ENCODE measurements at places on chromosomes 3 and 15.

- DNase-seq: no peak
Measured at GRCh38 chr3:58840949-58841348, 174.4 kb upstream of the FAM3D start.

GRCh38 chr15:41798607-41799487 lies 24.6 kb downstream of the MAPKBP1 start:
- no peak for DNase-seq

- DNase-seq: no peak
Measured at GRCh38 chr3:33089515-33089914, 7.4 kb downstream of the GLB1 start.

DNA sequence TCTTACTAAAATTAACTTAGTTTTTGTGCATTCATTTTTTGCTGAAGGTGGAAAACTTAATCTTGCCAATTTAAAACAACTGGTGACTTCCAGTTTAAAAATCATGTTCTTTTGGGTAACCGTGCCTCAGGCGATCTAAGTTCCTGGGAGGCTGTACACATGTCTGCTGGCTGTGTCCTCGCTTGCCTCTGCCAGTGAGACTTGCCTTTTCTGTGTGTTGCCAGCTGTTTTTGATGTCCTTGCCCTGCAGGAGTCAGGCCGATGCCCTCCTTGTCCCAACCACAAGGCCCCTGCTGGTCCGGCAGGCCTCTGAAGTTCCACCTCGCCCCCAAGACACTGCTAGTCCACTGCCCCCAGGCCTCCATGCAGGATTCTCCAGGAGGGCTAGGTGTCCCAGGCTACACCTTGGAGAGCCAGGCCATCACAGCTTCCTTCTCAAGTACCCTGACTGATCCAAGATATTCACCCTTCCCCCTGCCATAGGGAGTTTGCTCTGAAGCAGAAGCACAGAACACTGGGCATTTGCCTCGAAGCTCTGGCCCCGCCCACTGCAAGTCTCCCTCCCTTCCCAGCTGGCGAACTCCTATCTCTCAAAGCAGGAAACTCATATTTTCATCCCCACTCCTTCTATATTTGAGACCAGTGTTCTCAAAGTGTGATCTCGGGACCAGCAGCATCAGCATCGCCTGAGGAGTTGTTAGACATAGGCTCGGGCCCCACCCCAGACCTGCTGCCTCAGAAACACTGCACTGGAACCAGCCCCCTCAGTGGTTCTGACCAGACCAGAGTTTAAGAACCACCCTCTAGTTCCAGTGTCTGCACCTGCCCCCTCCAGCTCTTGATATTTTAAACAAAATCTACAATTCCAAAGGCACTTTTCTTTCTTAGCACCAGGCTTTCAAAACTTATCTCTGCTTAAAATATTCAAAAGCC lies 185.8 kb upstream of the UBE2E1 start:
- no peak for DNase-seq

Data from stimulated activated CD4-positive, alpha-beta T cell treated with anti-CD3 and anti-CD28 coated beads, TNF-alpha, amount 100 ng/mL, for 1 hour (primary cell).